M059J (cell line): ENCODE measurements at places on chromosomes 16 and 17. TPM values are rescaled to one million over a fixed set of nuclear protein-coding genes. Genes with fewer than 3 reads are reported as not detected.

Gene CNTNAP1
- 5.4 and 11.8 TPM in 2 replicates for total RNA-seq

Gene RNPS1
- 164 and 181 TPM in 2 replicates for total RNA-seq

Gene OTOP3
- not detected in 2 replicates for total RNA-seq

Gene TMEM220
- total RNA-seq, result 0.32 TPM in 1 of 2 replicates, not detected in the other

Gene MYH3
- total RNA-seq, result under 0.01 and 0.30 TPM in 2 replicates

Gene TMEM132E
- 0.39 and 0.49 TPM in 2 replicates for total RNA-seq

Gene KRT28
- total RNA-seq, result not detected in 2 replicates

Gene CCL14
- total RNA-seq, result not detected in 2 replicates

Gene SHCBP1
- 32.0 and 62.4 TPM in 2 replicates for total RNA-seq

Gene HAGHL
- 3.6 and 4.9 TPM in 2 replicates for total RNA-seq

Gene SPSB3
- 25.9 and 29.8 TPM in 2 replicates for total RNA-seq

Gene TNP2
- not detected in 2 replicates for total RNA-seq

Gene NLRP1
- 18.3 and 23.5 TPM in 2 replicates for total RNA-seq

Gene CA5A
- total RNA-seq, result not detected in 2 replicates

Gene LGALS9B
- not detected in 2 replicates for total RNA-seq

Gene CHRNB1
- 10.7 and 16.6 TPM in 2 replicates for total RNA-seq

Gene AURKB
- total RNA-seq, result 78.7 and 123 TPM in 2 replicates

Gene TBC1D26
- total RNA-seq, result not detected in 2 replicates

Gene SMIM22
- not detected in 2 replicates for total RNA-seq

Gene MAPT
- 0.15 and 0.20 TPM in 2 replicates for total RNA-seq

Gene SHISA6
- total RNA-seq, result not detected in 2 replicates

Gene HOXB6
- total RNA-seq, result 6.2 and 9.4 TPM in 2 replicates

Gene SNX20
- not detected in 2 replicates for total RNA-seq

Gene TGFB1I1
- total RNA-seq, result 32.8 and 37.5 TPM in 2 replicates

Gene CAMKK1
- total RNA-seq, result 1.7 and 1.8 TPM in 2 replicates

Gene CREBBP
- 7.9 and 14.8 TPM in 2 replicates for total RNA-seq

Gene RGS11
- not detected in 2 replicates for total RNA-seq

Gene BCAR1
- total RNA-seq, result 47.3 and 80.5 TPM in 2 replicates

Gene DDX19B
- 35.1 and 38.7 TPM in 2 replicates for total RNA-seq

Gene KRTAP9-4
- total RNA-seq, result not detected in 2 replicates

Gene PPP4C
- total RNA-seq, result 143 and 169 TPM in 2 replicates

Gene VMO1
- total RNA-seq, result 0.34 TPM in 1 of 2 replicates, not detected in the other

Gene CCDC43
- total RNA-seq, result 23.5 and 26.1 TPM in 2 replicates

Gene EPX
- not detected in 2 replicates for total RNA-seq

Gene ZACN
- total RNA-seq, result 0.02 TPM in 1 of 2 replicates, not detected in the other

Gene GRB2
- total RNA-seq, result 77.5 and 109 TPM in 2 replicates

Gene CIBAR2
- total RNA-seq, result not detected in 2 replicates

Gene DYNLRB2
- total RNA-seq, result not detected in 2 replicates

Gene ZP2
- not detected in 2 replicates for total RNA-seq

Gene OR2C1
- total RNA-seq, result not detected in 2 replicates

Gene KCTD19
- 0.84 and 1.6 TPM in 2 replicates for total RNA-seq

Gene GDPD3
- 0.52 and 1.8 TPM in 2 replicates for total RNA-seq

Gene HSF4
- total RNA-seq, result 0.49 and 4.1 TPM in 2 replicates

Gene INCA1
- not detected in 2 replicates for total RNA-seq

Gene CIITA
- total RNA-seq, result 0.71 and 1.0 TPM in 2 replicates

Gene TEDC2
- 22.6 and 22.8 TPM in 2 replicates for total RNA-seq

Gene CCL1
- not detected in 2 replicates for total RNA-seq

Gene TPSAB1
- not detected in 2 replicates for total RNA-seq
